ENCODE measurements at places on chromosomes 2 and 18. TPM values are rescaled to one million over a fixed set of nuclear protein-coding genes. Genes with fewer than 3 reads are reported as not detected.

DNA sequence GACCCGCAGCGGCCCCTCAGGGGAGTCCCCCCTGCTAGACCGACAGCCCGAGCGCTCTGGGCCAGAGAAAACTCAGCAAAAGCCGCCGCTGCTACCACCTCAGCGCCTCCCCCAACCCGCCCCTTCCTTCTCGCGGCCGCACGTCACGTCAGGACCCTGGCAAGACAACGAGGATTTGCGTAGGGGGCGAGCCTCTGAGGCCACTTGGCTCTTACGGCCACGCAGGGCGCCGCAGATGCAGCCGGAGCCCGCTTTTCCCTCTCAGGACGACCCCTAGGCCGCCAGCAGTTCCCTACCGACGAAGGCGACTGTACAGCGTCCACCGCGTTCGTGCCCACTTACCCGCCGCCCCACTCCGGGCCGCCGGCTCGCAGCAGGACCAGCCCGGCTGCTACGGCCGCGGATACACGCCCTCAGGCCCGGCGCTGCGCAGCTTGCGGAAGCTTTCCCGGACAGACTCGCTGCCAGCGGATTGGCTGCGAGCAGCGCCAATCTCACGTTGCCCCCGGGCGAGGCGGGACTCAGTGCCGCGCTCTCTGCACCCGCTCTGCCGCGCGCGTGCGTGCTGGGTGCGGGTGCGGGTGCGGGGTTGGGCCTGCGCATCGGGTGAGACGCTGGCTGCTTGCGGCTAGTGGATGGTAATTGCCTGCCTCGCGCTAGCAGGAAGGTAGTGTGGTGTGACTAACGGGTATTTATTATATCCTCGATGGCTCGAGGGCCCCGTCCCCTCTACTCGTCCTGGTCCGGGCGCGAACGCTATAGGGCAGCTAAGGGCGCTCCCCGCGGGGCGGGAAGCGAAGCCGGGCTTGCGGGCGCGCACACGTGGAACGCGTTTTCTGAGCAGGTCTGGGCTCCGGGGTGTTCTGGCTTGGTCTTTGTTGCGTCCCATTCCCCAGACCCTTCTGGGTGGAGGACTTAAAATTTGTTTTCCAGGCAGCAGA is at the start of the genes ORMDL1 and PMS1:
TSS of gene ORMDL1 (minus strand) at position 413 of the 941 bp plus-strand sequence. CDS start 1,744 bp downstream, outside the sequence.
TSS of gene PMS1 (plus strand) at position 524 of the 941 bp plus-strand sequence. CDS start 7,360 bp downstream, outside the sequence.
- DNase-seq: peak; percentile 95

GRCh38 chr2:41763141-41763540 is 284.7 kb upstream of the PKDCC start:
- no peak for DNase-seq

DNA sequence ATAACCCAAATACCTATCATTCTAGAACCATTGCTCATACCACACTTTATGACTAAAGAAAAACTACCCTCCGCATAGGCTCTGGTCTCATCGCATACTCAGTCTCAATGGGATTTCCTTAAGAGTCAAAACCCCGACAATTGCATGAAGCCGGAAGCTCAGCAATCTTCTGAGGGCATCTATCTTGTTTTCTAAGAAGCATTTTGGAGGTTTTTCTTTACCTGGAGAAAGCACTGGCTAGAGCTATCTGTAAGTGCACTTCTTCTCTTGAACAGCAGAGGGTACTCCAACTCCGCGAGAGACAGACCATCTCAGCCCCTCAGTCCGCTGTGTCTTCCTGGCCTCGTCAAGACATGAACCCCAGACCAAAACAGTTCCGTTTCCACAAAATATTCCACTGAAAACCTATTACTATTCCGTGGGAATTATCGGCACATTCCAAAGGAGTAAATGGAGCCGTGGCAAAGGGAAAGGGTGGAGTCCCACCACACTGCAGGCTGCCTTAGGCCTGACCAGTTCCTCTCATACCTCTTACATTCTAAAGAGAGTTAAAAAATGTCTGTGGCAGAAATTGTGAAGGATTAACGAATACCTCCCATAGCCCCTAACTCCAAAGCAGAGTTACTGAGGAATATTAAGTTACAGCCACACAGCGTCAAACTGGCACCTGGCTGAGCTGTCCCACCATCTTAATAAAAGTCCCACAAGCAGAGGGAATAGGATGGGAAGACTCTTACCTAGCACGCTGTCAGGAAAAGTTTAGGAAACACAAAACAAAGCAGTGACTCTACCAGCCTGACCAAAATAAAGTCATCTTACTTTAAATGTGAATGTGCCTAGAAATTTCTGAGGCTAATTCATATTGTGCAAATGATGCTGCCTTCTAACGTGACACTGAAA is 325.6 kb upstream of the VRK2 start:
- no peak for DNase-seq

- DNase-seq: no peak
Measured at GRCh38 chr2:238670111-238670585, 177.7 kb upstream of the TWIST2 start.

Gene ERICH2
- not detected for total RNA-seq

Gene IL1R2
- 63.3 TPM for total RNA-seq

Gene FEV
- total RNA-seq: not detected
